ENCODE measurements at places on chromosomes 2 and 18.
A peak's percentile ranks its signal among the peaks of the same experiment; 100 is the strongest.

DNA sequence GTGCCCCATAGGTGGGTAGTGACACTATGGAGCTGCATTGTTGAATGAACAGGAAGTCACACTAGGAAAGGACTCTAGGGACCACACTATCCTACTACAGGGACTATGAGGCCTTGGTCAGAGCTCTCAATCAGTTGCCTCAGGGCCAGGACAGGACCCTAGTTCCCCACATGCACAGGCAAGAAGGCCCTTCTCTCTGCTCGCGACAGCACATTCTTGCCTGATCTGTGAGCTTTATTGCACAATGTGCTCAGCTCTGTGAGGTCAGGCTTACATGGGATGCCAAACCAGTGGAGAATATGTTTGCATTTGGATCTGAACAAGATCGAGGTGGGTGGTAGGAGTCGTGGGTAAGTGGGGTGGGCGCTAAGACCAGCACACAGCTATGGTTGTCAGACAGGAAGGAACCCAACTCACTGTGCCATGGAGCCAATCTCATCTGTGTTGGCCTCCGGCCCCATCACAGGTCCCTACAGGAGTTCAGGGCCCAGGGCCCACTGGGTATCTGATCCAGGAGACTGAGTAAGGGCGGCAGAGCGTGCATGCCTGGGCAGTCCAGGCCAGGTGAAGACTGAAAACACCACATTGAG, 8.0 kb downstream of the PCARE start:
- DNase-seq = peak; percentile 20

DNA sequence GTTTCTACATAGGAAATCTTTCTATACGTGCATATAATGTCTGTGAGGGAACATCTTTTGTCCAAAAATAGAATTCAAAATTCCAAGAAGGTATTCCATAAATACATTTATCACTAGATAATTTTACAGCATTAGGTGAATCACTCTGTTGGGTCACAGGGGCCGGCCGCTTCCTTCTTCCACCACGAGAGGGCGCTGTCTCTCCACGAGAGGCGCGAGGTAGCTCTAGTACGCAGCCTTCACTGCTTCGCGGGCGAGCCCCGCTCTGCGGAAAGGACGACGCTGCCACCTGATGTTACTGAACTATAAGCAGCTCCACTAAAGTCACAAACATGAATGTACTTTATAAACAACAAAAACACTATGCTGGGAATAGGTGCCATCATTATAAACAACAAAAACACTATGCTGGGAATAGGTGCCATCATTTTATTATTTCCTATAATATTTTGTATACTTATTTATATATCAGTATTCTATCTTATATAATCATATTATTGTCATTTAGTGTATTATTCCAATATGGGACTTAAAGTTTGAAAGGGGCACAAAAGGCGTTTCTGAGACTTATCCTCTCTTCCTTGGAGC, 69.4 kb upstream of the REV1 start:
- DNase-seq = peak; percentile 27

- no peak for DNase-seq
Measured at GRCh38 chr2:236577481-236578410, 8.1 kb downstream of the ACKR3 start.

- no peak for DNase-seq
Measured at GRCh38 chr18:37578886-37579513, 13.4 kb upstream of the CELF4 start.

DNA sequence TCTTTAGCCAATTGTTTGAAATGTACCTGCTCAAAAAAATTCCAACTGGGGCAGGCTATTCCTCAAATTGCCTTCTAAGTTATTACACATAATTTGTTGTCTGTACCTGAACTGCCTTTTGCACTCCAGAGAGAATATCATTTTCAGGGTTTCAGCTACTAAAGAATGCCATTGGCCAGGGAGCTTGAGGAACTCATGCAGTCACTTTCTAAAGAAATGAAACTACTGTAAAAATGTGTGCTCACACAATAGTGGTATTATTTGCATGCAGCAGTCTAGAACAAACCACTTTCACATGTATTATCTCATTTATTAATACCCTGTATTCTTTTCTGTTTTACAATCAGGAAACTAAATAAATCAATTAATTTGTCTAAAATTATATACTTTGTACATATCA, 152.2 kb downstream of the PID1 start:
- DNase-seq = no peak

- no peak for DNase-seq
Measured at GRCh38 chr2:132668987-132669907, 758 bp downstream of the LYPD1 start.

Data from AG09319 (cell line).